Regular cardiac myocyte (primary cell): ENCODE measurements at places on chromosomes 1 and 21. TPM values are rescaled to one million over a fixed set of nuclear protein-coding genes. Genes with fewer than 3 reads are reported as not detected.

The LRRN2 gene
- total RNA-seq: not detected in 2 replicates

The WNT3A gene
- total RNA-seq: not detected in 2 replicates

The OR2T33 gene
- total RNA-seq: not detected in 2 replicates

The UBASH3A gene
- total RNA-seq: not detected in 2 replicates

The CBS gene
- total RNA-seq: 24.2 and 47.0 TPM in 2 replicates

The GNG4 gene
- total RNA-seq: under 0.01 and 0.19 TPM in 2 replicates

The VSIG8 gene
- not detected in 2 replicates for total RNA-seq

The ARHGAP29 gene
- 60.3 and 96.6 TPM in 2 replicates for total RNA-seq

The ITLN2 gene
- 1.4 TPM in 1 of 2 replicates, not detected in the other for total RNA-seq

The HSPG2 gene
- 158 and 164 TPM in 2 replicates for total RNA-seq

The KCNJ9 gene
- total RNA-seq: under 0.01 TPM in 1 of 2 replicates, not detected in the other

The AGMAT gene
- 1.7 and 2.7 TPM in 2 replicates for total RNA-seq

The FMN2 gene
- total RNA-seq: 29.0 and 73.6 TPM in 2 replicates

The CCDC185 gene
- under 0.01 TPM in 1 of 2 replicates, not detected in the other for total RNA-seq

The PDC gene
- 0.38 TPM in 1 of 2 replicates, not detected in the other for total RNA-seq

The GBP7 gene
- total RNA-seq: not detected in 2 replicates

The RAVER2 gene
- total RNA-seq: 3.9 and 4.0 TPM in 2 replicates

The C1orf94 gene
- total RNA-seq: not detected in 2 replicates

The SESN2 gene
- 12.1 and 14.0 TPM in 2 replicates for total RNA-seq

The RNF186 gene
- not detected in 2 replicates for total RNA-seq

The PSRC1 gene
- 3.4 and 15.9 TPM in 2 replicates for total RNA-seq

The OR2W3 gene
- 0.58 TPM in 1 of 2 replicates, not detected in the other for total RNA-seq

The TGFB2 gene
- total RNA-seq: 20.9 and 63.7 TPM in 2 replicates

The TMOD4 gene
- 0.19 TPM in 1 of 2 replicates, not detected in the other for total RNA-seq

The ZFP69B gene
- 2.8 and 4.2 TPM in 2 replicates for total RNA-seq

The IPP gene
- total RNA-seq: 11.0 and 15.3 TPM in 2 replicates

The TNFSF4 gene
- total RNA-seq: 2.3 and 14.0 TPM in 2 replicates

The CYP4X1 gene
- under 0.01 and 1.7 TPM in 2 replicates for total RNA-seq

The MYOC gene
- total RNA-seq: 0.28 TPM in 1 of 2 replicates, not detected in the other

The RAD54L gene
- total RNA-seq: 1.4 and 5.6 TPM in 2 replicates

The RGSL1 gene
- not detected in 2 replicates for total RNA-seq

The CR2 gene
- not detected in 2 replicates for total RNA-seq

The ANKRD34A gene
- 0.28 and 0.38 TPM in 2 replicates for total RNA-seq

The LRRC53 gene
- not detected in 2 replicates for total RNA-seq

The FAM72A gene
- total RNA-seq: 1.4 and 7.3 TPM in 2 replicates

The CACNA1S gene
- total RNA-seq: not detected in 2 replicates

The CFAP141 gene
- total RNA-seq: not detected in 2 replicates

The CXADR gene
- total RNA-seq: 0.58 and 1.7 TPM in 2 replicates

The NIPAL3 gene
- total RNA-seq: 59.4 and 66.8 TPM in 2 replicates

The CRYAA gene
- total RNA-seq: not detected in 2 replicates

The FCRLB gene
- 3.1 and 3.8 TPM in 2 replicates for total RNA-seq

The ZSWIM5 gene
- total RNA-seq: 0.77 and 2.5 TPM in 2 replicates

The CD53 gene
- total RNA-seq: not detected in 2 replicates

The SERPINC1 gene
- total RNA-seq: not detected in 2 replicates

The NTNG1 gene
- 0.85 and 1.3 TPM in 2 replicates for total RNA-seq

The CATSPERE gene
- 0.38 and 1.7 TPM in 2 replicates for total RNA-seq
